ENCODE measurements at places on chromosomes 5 and 9. TPM values are rescaled to one million over a fixed set of nuclear protein-coding genes. Genes with fewer than 3 reads are reported as not detected.

The SPATA6L gene
- 7.1 TPM for total RNA-seq

The LHFPL2 gene
- total RNA-seq: 43.6 TPM

The S100Z gene
- total RNA-seq: not detected

The SLC6A3 gene
- total RNA-seq: not detected

The UBE2QL1 gene
- total RNA-seq: not detected

The SLC1A1 gene
- total RNA-seq: 81.4 TPM

The STKLD1 gene
- 0.94 TPM for total RNA-seq

The MAMDC4 gene
- 3.1 TPM for total RNA-seq

- DNase-seq: peak; percentile 44
Measured at GRCh38 chr5:78738693-78739300, 90.2 kb upstream of the LHFPL2 start.

GRCh38 chr5:86861512-86861911 is 243.8 kb downstream of the COX7C start:
- DNase-seq: no peak

DNA sequence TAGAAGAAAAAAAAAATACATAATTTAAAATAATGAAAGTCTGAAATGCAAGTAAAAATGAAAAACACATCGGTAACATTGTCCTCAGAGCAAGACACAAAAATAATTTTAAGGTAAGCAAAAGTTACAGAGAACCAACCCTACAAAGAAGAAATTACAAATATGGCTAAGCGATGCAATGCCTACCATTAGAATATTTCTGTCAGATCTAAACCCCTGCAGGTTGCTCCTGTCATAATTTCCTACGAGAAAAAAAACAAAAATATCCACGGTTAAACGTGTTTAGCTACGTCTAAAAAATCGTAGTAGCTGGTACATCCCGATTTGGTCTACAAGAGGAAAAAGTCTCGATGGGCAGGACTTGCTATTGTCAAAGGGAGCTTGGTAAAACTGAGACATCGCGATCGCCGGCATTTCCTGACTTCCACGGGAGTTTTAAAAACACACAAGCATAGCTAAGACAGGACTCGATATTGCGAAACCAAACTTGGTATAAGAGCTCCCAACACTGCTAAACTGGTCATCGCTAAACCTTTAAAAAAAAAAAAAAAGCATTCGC is 1.1 kb upstream of the ANXA2R start:
- DNase-seq: no peak

DNA sequence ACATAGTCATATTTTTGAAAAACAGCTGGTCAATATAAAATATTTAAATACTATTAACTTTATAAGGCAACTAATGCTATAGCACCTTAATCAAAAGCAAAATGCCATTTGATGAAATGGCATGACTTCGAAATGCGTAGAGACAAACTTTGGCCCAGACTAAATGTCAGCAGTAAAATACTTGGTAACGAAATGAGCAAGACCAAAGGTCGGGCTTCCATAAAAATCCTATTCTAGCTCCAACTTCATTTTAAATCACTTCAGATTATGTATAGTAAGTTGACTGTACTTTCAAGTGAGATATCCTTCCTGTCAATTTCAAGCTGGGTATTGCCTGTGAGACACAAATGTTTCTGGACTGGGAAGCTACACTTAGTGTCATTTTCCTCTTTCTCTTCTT is 805.4 kb upstream of the ZNF608 start:
- no peak for DNase-seq

GRCh38 chr9:129835860-129836223 is 584 bp downstream of the USP20 start:
- peak; percentile 3 for DNase-seq

GRCh38 chr9:34741628-34742027 is 31.7 kb upstream of the CCL21 start:
- no peak for DNase-seq

- no peak for DNase-seq
Measured at GRCh38 chr9:137465000-137465719, 6.0 kb upstream of the NSMF start.

DNA sequence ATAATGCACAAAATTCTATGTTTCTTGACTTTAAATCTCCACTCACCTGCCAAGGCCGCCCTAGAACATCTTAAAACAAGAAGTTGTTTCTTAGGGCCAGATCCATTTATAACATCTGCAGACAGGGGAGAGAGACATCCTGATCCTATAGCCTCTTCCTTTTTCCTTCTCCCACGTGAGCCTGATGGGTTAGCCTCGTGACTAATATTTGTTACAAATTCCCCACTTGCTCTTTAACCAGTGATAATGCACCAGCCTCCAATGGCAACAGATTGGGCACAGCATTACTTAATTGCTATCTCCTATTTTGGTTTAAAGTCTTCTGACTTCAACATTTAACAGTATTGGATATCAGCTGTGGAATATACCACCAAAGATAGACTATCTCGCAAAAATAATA is 196.5 kb downstream of the GADD45G start:
- DNase-seq: no peak

- no peak for DNase-seq
Measured at GRCh38 chr9:77907585-77907984, 124.0 kb downstream of the GNAQ start.

GRCh38 chr9:114205171-114206015 is 50.1 kb downstream of the COL27A1 start:
- no peak for DNase-seq

DNA sequence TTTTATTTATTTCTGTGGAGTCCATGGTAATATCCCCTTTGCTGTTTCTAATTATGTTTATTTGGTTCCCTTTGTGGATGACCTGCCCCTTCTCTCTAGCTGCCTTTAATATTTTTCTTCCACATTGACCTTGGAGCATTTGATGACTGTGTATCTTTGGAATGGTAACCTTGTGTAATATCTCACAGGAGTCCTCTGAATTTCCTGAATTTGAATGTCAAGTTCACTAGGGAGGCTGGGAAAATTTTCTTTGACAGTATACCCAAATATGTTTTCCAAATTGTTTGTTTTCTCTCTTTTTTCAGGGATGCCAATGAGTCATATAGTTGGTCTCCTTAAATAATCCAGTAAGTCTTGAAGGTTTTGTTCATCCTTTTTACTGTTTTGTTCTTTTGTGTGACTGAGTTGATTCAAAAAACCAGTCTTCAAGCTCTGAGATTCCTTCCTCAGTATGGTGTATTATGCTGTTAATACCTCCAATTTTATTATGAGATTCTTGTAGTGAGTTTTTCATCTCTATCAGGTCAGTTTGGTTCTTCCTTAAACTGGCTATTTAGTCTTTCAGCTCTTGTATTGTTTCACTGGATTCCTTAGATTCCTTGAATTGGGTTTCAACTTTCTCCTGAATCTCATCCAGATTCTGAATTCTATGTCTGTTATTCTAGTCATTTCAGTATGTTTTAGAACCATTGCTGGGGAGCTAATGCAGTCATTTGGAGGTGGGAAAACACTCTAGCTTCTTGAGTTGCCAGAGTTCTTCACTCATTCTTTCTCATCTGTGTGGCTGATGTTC is 349.0 kb upstream of the TARS1 start:
- no peak for DNase-seq

- DNase-seq: no peak
Measured at GRCh38 chr5:83179966-83180365, 102.6 kb downstream of the XRCC4 start.

- DNase-seq: no peak
Measured at GRCh38 chr9:133758228-133758627, 20.1 kb upstream of the SARDH start.

DNA sequence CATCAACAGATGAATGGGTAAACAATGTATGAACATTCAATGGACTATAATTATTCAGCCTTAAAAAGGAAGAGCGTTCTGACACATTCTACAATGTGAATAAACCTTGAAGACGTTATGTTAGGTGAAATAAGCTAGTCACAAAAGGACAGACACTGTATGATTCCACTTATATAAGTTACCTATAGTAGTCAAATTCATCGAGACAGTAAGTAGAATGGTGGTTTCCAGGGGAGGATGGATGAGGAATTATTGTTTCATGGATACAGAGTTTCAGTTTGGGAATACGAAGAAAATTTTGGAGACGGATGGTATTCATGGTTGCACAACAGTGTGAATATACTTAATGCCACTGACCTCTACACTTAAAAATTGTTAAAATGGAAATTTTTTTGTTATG is 216.4 kb downstream of the CACNA1B start:
- no peak for DNase-seq

GRCh38 chr9:133635098-133635497 is 1.1 kb upstream of the DBH start:
- no peak for DNase-seq

DNA sequence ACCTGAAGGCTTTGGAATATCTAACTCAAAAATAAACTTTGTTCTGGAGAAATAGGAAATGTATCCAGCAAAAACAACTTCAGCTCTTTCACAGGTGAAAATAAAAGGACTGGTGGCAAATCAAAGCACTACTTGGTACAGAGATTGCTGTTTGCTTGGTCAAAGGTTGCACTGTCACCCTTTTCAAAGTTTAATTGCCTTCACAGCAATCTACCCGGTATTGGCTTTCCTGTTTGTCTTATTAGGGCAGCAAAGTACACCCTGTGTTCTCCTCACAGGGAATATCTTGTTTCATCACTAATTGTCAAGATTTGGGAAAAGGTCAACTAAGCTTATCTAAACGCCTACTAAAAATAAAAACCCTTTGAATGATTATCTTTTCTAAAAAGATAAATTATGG is 214.1 kb upstream of the ADCY2 start:
- no peak for DNase-seq

DNA sequence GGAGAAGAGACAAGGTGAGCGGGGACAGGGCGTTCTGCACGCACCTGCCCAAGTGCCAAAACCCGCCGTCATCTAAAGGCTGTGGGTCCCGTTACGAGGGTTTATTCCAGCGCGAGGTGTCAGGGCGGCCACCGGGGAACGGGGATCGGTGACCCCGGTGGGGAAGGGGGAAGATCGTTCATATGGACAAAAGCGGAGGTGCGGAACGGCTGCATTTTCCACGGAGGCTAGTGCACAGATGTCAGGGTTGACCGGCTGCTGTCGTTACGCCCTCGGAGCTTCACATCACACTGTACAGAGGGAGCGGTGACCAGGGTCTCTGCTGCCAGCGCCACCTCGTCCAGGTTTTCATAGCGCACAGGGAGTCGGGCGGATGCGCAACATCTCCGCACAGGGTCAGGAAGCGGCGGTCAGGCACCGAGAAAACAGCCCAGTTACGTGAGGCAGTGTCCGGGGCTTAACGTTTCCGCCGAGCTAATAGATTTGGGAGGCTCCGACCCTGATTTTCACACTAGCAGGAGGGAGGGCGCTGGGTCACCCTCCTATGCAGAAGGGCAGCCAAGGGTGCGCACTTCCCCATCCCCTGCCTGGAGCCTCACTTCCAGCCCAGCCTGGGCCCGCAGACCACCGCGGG is 13.5 kb downstream of the BTNL9 start:
- no peak for DNase-seq

DNA sequence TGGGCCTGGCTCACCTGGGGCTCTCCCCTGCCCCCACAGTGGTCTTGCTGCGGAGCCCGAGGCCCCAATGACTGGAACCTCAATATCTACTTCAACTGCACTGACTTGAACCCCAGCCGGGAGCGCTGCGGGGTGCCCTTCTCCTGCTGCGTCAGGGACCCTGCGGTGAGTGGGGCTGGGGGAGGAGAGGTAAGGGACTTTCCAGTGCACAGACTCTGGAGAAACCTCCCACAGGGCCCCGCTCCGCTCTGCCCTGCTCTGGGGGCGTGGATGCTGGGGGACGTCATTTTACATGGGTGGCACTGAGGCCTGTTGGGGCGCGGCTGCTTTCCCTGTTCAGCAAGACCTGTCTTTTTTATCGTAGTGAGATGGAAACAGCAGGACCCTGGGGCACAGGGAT is 7.6 kb downstream of the TSPAN17 start:
- no peak for DNase-seq

DNA sequence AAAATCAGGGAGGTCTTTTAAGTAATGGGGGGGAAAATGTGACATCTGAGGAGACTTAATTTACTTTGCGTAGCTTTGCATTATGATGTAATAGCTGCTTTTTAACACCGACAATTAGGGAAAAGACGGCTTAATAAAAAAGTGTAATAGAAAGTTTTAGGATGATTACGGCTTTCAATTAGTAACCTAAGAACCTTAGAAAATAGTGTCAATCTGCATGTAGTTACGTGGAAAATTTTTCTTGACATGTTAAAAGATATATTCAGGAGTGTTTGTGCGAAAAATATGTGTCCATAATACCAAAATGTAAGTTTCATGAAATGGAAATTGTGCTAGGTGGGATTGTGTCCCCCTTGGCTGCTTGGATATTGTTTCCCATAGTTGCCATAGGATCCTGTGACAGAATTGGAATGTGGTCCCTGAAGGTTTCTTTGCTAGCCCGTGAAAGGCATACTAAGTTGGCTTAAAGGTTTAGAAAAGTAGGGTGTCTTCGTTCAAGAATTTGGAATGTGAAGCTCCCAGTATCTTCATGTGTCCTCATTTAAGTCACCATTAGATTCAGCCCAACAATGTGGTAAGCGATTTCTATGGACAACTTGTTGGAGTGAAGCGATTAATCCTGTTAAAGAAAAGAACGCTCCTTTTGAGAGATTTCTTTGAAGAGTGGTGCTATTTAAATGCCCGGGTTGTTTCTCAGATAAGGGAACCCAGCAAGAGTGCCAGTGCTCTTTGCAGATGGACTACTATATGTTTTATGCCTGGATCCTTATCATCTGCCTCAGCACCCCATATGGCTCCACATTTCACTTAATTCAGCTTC is 2.0 kb downstream of the RGMB start:
- DNase-seq: no peak

DNA sequence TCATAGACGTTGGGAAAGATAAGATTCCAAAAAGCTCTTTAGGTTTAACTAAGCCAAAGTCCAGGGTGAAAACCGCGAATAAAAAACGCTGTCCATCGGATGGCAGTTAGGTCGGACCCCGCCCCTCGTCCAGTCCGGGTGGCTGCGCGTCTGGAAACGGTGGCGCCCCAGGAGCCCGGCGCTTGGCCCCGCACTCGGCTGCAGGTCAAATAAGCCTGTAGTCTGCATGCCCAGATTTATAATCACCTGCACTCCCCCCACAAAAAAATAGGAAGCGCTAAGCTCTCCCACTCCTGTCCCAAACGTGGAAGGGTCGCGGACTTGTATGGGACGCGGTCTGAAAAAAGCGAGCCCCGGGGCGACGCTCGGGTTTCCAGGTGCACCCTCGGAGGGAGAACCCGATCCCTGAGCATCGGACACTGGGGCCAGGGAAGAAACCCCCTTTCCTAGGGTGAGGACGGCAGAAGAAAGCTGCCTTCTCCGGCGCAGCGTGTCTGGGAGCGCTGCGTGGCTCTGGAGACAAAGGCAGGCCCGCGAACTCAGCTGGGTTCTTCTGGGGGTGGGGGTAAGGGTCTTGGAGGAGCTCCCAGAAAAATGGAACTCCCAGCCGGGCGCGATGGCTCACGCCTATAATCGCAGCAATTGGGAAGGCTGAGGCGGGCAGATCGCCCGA is 923 bp upstream of the ZBTB5 start:
- no peak for DNase-seq

DNA sequence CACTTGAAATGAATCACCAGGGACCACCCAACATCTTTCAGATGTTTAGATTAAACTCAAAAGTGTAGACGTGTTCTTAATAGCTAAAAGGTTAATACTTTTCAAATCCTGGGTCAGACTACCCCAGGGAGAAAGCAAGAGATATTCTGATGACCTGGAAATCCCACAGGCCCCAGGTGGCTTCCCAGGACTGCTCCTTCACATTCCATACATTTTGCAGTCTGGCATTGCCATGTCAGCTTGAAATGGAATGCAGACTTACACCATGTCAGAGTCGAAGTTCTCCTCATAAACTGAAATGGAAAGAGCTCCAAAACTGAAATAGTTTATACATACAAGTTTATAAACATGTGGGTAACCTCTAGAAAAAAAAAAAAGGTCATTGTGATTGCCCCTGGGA is 61.5 kb downstream of the TMEM167A start:
- DNase-seq: no peak
